ENCODE measurements at places on chromosomes 16 and 17.

GRCh38 chr17:7250695-7251627 is 573 bp downstream of the CTDNEP1 start:
- DNase-seq = peak; percentile 25

- no peak for DNase-seq
Observed at GRCh38 chr16:52405441-52405840, 141.5 kb downstream of the TOX3 start.

DNA sequence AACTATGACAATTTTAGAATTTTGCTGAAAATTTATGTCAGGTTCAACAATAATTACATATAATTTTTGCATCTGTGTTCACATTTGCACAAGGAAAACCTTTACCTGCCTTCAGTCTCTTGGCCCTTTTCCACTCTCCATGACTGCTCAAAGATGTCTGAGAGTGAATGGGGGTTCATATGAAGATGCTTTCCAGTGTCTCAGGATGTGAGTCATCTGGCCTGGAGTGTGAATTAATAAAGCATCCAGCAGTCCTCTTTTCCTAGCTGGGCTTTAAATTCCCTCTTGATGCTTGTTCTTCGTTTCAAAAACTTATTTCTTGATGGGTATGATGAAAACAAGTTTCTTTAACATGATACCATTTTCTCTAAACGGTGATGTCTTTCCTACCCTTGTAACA is 99.9 kb downstream of the CDK5R1 start:
- no peak for DNase-seq

DNA sequence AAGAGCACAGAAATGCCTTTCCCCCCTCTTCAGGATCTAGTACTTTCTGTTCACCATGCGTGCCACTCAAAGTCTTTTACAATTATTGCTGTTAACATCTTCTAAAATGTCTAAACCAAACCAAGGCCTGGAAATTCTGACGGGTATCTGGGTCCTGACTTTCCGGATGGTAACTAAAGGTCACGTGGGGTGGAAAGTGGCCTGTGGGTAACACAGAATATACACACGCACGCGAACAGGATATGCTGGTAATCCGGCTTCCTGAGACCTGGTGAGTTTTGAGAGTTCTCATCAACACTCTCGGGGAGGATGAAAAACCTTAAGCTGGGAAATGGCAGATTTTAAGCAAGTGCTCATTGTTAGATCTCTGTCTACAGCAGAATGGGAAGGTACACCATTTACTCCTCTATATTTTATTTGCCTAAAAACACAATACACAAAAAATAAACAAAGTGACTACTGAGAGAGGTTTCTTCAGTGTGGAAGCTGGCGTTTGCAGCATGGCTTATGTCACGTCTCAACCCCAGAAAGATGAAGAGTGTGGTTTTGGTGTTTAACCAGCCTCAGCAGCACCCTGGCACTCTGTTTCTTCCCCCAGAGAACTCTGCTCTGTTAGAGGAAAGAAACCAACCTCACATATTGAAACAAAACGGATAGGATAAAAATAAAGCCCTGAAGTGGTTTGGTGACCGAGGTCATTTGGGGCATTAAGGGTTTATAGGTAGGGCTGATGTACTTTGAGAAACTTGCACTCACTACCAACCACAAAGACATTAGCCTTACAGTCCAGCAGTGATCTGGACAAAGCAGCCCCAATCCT is 37.3 kb downstream of the SMG6 start:
- DNase-seq = no peak

DNA sequence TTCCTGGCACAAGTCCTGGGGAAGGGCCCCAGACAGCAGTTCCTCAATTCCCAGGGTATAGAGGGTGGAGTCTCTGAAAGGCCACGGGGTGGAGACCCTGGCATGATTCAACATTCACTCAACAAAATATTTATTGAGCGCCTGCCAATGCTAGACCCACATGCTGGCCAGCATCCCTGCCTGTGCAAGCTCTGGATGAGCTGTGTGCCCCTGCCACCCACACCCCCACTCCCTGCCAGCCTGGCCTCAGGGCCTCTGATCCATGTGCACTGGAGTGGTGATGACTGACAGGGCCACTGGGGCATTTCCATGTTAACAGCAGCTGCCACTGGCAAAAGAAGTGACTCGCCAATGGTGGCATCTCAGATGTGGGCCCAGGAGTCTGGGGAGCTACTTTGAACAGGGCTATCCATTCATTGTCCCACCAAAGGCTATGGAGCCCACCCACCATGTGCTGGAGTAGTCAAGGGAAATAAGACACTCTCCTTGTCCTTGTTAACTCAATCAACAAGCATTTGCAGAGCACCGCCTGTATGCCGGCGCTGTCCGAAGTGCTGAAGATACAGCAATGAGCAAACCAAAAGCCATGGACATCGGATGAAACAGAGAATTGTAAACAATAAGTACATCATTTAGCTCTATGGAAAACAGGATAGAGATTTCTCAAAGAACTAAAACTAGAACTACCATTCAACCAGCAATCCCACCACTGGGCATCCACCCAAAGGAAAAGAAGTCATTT is 3.0 kb upstream of the PRSS22 start:
- DNase-seq = peak; percentile 40

GRCh38 chr16:66155933-66156332 is 210.6 kb upstream of the CDH5 start:
- DNase-seq = no peak

GRCh38 chr17:56658648-56659047 is 65.1 kb downstream of the NOG start:
- no peak for DNase-seq

- peak; percentile 52 for DNase-seq
Observed at GRCh38 chr16:71526111-71526631, at the start of gene CHST4. Gene CHST4, plus strand, starts transcription at chr16:71526426. Its CDS starts 10,252 bp downstream, at chr16:71536678.

DNA sequence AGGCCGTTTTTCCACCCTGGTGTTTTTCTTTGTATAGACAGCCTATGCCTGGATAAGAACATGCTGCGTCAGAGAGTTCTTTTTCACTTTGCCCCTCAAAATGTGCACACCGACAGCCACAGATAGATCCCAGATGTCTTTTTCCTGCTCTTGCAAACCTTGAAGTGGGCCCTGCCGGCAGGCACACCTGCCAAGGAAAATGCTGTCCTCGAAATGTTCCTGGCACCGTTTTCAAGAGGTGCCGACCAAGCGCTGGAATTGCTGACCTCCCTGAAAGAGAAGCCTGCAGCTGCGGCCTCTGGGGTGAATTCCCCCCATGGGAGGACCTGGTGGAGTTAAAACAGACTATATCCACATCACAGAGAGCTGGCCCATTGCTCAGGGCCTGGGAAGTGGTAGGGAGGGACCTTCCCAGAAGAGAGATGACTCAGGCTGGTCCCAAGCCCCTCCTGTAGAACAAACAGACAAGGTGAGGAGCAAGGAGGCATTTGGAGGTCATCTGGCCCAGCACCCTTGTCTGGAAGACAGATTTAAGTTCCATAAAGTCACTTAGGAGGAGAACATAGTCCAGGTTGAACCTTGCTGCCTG is 668.1 kb downstream of the MAF start:
- DNase-seq = no peak

DNA sequence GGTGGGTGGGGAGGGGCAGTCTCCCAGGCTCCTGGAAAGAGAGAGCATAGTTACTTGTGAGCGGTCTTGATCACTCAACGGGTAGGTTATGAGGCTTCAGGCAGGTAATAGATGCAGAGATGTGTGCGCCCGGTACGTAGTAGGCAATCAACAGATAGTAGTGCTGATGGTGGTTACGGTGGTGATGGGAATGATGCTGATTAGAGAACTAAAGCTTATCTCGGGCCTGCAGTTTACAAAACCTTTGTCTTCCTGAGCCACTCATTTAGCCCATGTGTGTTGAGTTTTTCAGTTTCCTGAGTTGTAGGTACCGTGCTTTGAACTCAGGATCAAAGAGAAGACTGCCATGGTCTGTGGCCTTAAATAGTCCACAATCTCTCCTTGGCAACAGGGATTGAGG is 401.0 kb downstream of the SNX29 start:
- DNase-seq = no peak

GRCh38 chr17:11935734-11936406 is 61.4 kb downstream of the ZNF18 start:
- peak; percentile 68 for DNase-seq

GRCh38 chr16:9328411-9328810 is 237.0 kb downstream of the HAPSTR1 start:
- DNase-seq = no peak

DNA sequence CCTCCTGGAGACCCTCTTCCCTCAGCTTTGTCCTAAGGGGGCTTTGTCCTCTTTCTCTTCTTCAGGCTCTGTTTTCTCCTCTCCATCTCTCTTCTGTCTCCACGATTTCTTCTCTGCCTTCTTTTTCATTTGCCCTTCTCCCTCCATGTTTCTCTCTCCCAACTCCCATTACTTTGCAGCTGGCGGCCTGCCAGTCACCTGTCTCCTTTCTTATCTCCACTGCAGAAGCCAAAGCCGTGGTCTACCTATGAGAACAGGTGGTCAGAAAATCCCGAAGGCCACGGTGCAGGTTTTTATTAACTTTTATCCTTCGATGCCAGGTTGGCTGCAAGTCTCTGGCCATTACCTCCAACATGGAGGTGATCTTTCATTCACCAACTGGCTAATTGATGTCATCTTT is 45.1 kb downstream of the FZD2 start:
- DNase-seq = no peak

DNA sequence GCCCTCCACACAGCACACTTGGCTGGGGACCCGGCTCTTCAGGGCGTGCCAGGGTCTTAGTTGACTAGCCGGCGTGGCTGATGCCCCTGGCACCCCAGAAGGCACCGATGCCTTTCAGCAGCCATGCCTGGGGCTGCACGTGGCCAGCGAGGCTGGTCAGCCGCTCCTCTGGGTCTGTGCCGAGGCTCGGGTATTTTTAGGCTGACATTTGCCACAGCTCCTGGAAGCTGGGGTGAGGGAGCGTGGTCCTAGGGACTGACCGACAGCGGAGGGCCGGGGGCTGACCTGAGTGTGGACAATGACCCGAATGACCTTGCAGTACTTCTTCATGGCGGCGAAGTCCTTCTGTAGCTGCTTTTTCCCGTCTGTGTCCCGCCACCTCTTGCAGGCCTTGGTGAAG is 3.9 kb downstream of the RPL3L start:
- DNase-seq = no peak

- DNase-seq = no peak
Observed at GRCh38 chr17:17682293-17682736, 1.1 kb downstream of the RAI1 start.

DNA sequence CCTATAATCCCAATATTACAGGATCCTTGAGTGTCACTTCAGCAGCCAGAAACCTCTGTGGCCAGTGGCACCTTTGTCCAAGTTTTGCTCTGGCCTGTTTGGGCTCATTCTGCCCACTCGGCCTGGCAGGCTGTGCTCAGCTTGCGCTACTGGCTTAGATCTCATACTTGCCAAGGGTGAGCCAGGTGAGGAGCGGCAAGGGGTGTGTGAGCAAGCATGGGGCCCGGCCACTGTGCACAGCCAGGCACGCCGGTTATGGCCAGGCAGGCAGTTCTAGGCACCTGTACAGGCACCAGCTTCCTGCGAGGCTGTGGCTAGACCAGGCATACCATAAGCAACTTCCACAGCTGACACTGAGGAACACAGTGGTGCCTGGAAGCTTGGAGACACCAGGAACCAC is 16.9 kb upstream of the USP22 start:
- DNase-seq = no peak

DNA sequence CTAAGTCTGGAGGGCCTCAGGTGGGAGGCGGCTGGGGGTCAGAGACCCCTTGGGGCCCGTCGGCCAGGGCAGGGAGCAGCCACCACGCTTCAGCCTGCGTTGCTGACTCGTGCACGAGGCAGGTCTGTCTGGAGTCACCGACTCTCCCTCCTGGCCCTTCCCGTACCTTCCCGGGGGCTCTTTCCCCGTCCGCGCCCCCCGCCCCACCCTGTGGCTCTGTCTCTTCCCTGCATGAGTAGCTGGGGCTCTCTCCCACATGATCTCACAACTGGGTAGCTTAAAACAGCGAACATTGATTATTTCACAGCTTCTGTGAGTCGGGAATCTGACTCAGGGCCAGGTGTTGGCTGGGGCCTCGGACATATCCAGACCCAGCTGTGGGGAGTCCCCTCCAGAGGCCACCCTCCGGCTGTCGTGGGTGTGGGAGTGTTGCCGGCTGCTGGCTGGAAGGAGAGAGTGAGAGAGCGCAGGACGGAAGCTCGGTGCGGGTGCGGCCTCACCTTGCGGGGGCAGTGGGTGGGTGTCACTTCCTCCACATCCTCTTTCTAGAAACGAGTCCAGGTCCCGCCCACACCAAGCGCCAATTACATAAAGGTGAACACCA is 17.3 kb downstream of the BAHCC1 start:
- DNase-seq = peak; percentile 73

GRCh38 chr17:45867702-45868101 is 23.0 kb downstream of the SPPL2C start:
- DNase-seq = no peak

DNA sequence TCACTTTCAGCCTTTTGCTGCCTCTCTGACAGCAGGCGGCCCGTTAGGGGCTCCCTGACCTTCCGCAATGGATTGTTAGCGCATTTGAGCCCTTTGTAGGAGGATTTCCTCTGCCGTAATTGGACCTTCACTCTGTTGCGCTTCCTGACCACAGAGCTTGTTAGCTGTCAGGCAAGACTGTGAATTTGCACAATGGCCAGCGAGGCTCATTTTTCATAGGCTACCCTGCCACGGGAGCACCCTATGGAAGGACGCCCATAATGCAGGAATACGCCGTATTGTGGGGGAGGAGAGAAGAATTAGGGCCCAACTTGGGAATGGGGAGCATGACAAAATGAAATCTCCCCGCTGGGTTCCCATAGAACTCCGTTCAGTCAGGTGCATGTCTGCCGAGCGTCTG is 205.2 kb upstream of the NLRP1 start:
- no peak for DNase-seq

GRCh38 chr17:8994319-8994718 is 27.0 kb upstream of the NTN1 start:
- DNase-seq = peak; percentile 54

GRCh38 chr17:51374209-51374608 is 113.9 kb downstream of the UTP18 start:
- no peak for DNase-seq

DNA sequence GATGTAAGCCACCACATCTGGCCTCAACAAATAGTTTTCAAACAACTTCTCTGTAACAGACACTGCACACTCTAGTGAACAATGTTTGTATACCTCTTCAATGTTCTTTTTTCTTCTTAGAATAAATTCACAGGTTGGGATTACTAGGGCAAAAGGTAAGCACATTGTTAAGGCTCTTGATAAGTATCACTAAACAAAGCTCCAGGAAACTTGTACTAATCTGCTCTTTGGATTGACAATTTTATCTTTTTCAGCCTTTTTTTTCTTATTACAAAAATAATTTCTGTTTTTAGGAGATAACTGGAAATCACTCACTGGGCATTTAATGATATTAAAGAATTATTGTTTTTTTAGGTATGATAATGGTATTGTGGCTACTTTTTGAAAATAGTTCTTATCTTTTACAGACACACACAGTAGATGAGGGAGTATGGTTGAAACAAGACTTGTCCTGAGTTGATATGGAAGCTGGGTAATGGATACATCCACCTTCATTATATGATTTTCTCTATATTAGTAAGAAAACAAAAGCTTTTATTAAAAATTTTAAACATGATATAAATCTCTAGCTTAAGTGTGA is 7.7 kb upstream of the MPRIP start:
- no peak for DNase-seq

Measured in fibroblast of pulmonary artery (primary cell).